ENCODE measurements at places on chromosomes 6 and 20.

DNA sequence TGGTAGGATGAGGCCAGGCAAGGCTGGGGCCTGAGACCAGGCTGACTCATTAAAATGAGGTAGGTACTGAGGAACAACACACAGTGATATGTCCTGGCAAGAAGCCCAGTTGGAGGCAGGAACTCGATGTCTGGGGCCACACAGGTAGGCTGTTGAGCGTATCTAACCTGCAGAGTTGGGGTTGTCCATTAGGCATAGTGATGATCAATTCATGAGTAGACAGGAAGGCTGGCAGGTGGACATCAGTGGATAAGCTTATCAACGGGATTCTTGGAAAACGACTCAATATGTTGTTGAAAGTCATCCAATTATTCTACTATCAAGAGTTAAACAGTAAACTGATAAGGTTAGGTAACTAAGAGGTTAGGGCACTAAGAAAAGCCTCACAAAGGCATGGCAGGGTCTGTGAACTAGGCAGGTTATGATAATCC lies 193.2 kb upstream of the COL21A1 start:
- no peak overlapping the region for H3K4me3 ChIP-seq
- no peak overlapping the region for H3K27ac ChIP-seq
- no peaks in the 10 kb centered on the region for H3K4me1 ChIP-seq
- no peaks in the 10 kb centered on the region for H3K36me3 ChIP-seq
- no peaks in the 10 kb centered on the region for H3K27me3 ChIP-seq

- DNase-seq, result peak; percentile 46
- H3K4me3 ChIP-seq, result no peak overlapping the region
- peaks cover 10% of the 10 kb centered on the region for H3K27me3 ChIP-seq
- H3K27ac ChIP-seq, result no peak overlapping the region
- H3K36me3 ChIP-seq, result no peaks in the 10 kb centered on the region
Observed at GRCh38 chr6:32668226-32668747, 1.8 kb upstream of the HLA-DQB1 start.

DNA sequence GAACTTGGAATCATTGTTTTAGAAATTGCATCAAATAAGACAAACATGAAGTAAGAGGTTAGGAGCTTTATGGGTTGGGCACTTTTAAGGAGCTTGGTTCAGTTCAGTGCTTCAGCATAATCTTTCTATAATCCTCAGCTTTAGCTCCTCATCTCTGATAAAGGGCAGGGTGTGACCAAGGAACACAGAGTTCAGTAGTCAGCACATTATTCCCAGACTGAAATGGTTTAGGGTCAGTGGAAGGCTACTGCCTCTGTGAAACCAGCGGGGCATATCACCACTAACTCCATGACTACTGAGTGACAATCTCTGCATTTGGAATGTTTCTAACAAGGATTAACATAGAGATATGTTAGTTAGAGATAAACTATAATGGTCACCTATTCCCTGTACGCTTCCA lies 36.9 kb downstream of the CRYBG1 start:
- no peaks in the 10 kb centered on the region for H3K27me3 ChIP-seq
- no peak overlapping the region for H3K4me3 ChIP-seq
- no peaks in the 10 kb centered on the region for H3K36me3 ChIP-seq
- H3K27ac ChIP-seq, result no peak overlapping the region
- no peak for DNase-seq
- H3K4me1 ChIP-seq, result peaks cover 6% of the 10 kb centered on the region

DNA sequence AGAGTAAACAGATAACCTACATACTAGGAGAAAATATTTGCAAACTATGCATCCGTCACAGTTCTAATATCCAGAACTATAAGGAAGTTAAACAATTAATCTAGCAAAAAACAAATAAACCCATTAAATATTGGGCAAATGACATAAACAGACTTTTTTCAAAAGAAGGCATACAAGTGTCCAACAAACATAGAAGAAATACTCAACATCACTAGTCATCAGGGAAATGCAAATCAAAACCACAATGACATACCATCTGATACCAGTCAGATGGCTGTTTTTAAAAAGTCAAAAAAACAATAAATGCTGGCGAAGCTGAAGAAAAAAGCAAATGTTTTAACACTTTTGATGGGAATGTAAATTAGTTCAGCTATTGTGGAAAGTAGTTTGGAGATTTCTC lies 1117.7 kb upstream of the MAP3K7 start:
- no peak overlapping the region for H3K4me3 ChIP-seq
- DNase-seq, result no peak
- no peak overlapping the region for H3K27ac ChIP-seq
- no peaks in the 10 kb centered on the region for H3K36me3 ChIP-seq

- H3K36me3 ChIP-seq, result no peaks in the 10 kb centered on the region
- DNase-seq, result no peak
- H3K27me3 ChIP-seq, result no peaks in the 10 kb centered on the region
- no peak overlapping the region for H3K27ac ChIP-seq
- no peaks in the 10 kb centered on the region for H3K4me1 ChIP-seq
- no peak overlapping the region for H3K4me3 ChIP-seq
Observed at GRCh38 chr6:39769012-39769411, 23.2 kb upstream of the DAAM2 start.

DNA sequence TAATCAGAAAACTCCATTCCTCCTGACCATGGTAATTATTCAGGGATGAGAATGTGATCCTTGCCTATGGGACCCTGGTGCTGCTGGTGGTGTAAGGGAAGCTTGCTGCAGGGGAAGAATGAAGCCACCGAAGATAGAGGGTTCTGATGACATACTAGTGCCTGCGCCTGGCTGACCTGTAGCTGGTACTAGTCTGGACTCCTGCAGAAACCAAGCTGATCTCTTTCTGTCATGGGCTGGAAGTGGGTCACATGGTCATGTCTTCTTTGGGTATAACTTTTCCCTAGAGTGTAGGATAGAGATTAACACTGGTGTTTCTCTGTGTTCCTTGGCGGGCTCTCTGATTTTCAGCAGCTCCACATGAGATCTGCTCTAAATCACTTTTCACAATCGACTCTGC lies 8.6 kb upstream of the SLC4A11 start:
- peaks cover 4% of the 10 kb centered on the region for H3K4me1 ChIP-seq
- no peaks in the 10 kb centered on the region for H3K36me3 ChIP-seq
- peaks cover 41% of the 10 kb centered on the region for H3K27me3 ChIP-seq
- no peak overlapping the region for H3K4me3 ChIP-seq
- H3K27ac ChIP-seq, result no peak overlapping the region
- no peak for DNase-seq

- no peaks in the 10 kb centered on the region for H3K4me1 ChIP-seq
- H3K27ac ChIP-seq, result no peak overlapping the region
- H3K27me3 ChIP-seq, result no peaks in the 10 kb centered on the region
- no peak for DNase-seq
Observed at GRCh38 chr20:25738198-25738597, 41.5 kb upstream of the ZNF337 start.

GRCh38 chr6:131199568-131200272 lies 64.5 kb downstream of the AKAP7 start:
- H3K4me3 ChIP-seq, result no peak overlapping the region
- no peak overlapping the region for H3K27ac ChIP-seq
- H3K27me3 ChIP-seq, result no peaks in the 10 kb centered on the region
- H3K36me3 ChIP-seq, result no peaks in the 10 kb centered on the region
- peak; percentile 75 for DNase-seq

DNA sequence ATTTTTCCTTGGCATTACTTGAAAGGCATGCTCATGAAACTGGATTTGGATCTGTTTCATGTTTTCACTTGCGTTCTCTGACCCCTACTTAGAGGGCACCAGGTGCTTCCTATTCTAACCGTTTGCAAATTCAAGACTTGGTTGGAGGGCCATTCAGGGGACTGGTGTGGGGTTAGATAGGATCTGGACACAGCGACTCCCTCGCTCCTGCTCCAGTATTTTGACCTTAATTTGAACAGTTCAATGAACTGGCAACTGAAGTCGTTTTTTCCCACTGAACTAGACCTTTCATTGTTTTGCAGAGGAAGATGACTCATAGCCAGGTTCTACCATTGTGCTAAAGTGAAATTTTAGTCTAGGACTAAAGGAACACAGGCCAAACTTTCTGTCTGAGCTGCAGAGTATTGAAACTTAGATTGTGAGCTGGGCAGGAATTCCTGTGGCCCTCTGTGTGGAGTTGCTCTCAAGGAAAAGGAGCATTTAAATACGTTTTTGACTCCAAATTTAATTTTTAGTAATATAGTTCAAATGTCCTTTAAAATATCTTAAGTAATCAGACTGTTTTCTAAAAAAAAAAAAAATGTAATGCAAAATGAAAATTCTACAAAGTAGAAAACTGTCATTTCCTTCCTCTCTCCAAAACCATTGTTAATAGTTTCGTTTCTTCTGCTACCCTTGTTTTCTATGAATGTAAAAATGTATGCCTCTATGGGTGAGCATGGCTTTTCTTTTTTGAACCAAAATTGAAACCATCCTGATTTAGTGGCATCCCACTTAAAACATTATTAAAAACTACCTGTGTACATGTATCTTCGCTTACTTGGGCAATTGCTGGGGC lies 64.8 kb downstream of the UTRN start:
- no peak overlapping the region for H3K4me3 ChIP-seq
- no peaks in the 10 kb centered on the region for H3K27me3 ChIP-seq
- no peak overlapping the region for H3K27ac ChIP-seq
- DNase-seq, result no peak
- H3K4me1 ChIP-seq, result no peaks in the 10 kb centered on the region
- H3K36me3 ChIP-seq, result no peaks in the 10 kb centered on the region

- H3K36me3 ChIP-seq, result no peaks in the 10 kb centered on the region
- no peak overlapping the region for H3K27ac ChIP-seq
- no peak overlapping the region for H3K4me3 ChIP-seq
- H3K4me1 ChIP-seq, result peaks cover 4% of the 10 kb centered on the region
Observed at GRCh38 chr20:57762531-57763234, 52.9 kb upstream of the PMEPA1 start.

DNA sequence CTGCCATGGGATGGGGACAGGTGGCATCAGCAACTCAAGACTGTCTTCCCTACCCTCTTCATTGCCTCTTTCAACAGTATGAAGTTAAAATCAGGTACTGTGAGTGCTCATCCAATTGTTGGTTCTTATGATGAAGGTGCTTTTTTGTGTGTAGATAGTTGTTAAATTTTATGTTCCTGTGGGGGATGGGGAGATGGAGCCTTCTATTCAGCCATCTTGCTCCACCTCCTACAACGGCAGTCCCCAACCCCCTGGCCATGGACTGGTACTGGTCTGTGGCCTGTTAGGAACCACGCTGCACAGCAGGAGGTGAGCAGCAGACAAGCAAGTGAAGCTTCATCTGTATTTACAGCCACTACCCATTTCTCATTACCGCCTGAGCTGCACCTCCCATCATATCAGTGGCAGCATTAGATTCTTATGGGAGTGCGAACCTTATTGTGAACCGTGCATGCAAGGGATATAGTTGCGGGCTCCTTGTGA lies 47.8 kb upstream of the TOP1 start:
- DNase-seq, result no peak
- no peak overlapping the region for H3K4me3 ChIP-seq
- no peaks in the 10 kb centered on the region for H3K27me3 ChIP-seq
- H3K36me3 ChIP-seq, result no peaks in the 10 kb centered on the region
- no peaks in the 10 kb centered on the region for H3K4me1 ChIP-seq

DNA sequence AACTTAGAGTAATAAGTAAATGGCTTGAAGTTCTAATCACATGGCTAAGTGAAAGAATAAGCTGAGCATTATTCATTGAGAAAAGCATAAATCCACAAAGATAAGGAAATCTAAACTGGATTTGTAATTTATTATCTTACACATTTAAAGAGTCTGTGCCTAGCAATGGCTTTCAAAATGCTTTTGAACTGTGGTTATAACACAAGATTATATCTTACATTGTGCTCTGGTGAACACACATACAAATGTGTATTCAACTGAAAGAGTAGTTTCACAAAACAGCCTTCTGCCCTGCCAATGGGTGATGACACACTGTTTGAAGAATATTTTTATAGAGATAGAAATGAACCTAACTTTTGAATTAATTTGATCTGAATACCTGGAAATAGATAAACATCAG lies 83.3 kb downstream of the AFDN start:
- DNase-seq, result no peak
- H3K36me3 ChIP-seq, result peaks cover 30% of the 10 kb centered on the region
- no peaks in the 10 kb centered on the region for H3K27me3 ChIP-seq
- H3K27ac ChIP-seq, result no peak overlapping the region
- H3K4me3 ChIP-seq, result no peak overlapping the region

DNA sequence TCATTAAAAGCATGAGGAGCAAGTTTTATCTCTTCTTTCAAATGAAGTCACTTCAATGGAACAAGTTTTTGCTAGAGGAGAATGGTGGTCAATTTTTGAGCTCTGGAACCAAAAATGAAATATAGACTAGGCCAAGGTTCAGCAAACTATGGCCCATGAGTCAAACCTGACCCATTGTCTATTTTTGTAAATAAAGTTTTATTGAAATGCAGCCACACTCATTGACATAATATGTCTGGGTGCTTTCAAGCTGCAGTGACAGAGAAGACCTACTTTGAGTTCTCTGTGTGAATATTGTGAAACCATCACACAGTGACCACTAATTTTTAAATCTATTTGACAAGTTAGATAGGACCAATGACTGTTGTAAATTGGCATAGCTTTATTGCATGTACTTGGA lies 13.4 kb downstream of the RAE1 start:
- H3K27me3 ChIP-seq, result no peaks in the 10 kb centered on the region
- H3K4me3 ChIP-seq, result no peak overlapping the region
- H3K36me3 ChIP-seq, result peaks cover 24% of the 10 kb centered on the region
- H3K27ac ChIP-seq, result no peak overlapping the region
- no peaks in the 10 kb centered on the region for H3K4me1 ChIP-seq
- DNase-seq, result no peak

DNA sequence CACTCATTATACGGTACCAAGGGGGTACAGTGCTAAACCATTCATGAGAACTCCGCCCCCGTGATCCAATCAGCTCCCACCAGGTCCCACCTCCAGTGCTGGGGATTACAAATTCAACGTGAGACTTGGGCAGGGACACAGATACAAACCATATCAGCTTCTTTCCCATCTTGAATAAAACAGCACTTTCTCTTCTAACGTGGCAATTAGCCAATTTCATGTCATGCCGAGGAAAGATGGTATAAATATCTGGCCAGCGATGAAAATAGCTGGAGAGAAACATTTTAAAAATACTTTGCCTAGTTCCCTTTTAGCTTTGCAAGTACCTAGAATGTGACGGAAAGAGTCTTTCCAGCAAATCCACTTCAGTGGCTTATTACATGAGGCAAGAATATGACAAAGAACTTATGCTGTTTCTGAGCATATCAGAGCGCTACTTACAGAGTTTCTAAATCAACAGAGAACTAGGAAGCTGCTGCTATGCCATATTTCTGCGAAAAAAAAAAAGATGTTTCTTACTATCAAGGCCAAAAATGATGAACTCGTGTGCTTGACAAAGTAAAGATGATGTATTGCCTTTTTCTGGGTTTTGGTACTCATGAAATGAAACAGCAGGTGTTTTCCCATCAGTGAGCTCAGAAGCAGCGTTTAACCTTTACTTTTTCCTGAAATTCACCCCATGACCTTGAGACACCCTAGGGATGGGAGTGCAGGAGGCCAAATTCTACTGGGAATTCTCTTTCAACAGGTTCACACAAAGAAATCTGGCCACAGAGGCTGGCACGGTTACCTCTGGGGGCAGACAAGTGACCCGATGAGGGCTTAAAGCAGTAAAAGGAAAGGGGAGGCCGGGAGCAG lies 37.9 kb downstream of the AGPAT4 start:
- no peak overlapping the region for H3K4me3 ChIP-seq
- H3K27ac ChIP-seq, result no peak overlapping the region
- H3K4me1 ChIP-seq, result peaks cover 14% of the 10 kb centered on the region
- no peak for DNase-seq
- no peaks in the 10 kb centered on the region for H3K36me3 ChIP-seq
- H3K27me3 ChIP-seq, result no peaks in the 10 kb centered on the region
